Left colon (tissue), 2 donors: ENCODE measurements at places on chromosomes 7 and 10. TPM values are rescaled to one million over a fixed set of nuclear protein-coding genes. Genes with fewer than 3 reads are reported as not detected.

The MRC1 gene
- total RNA-seq = 25.2 TPM

DNA sequence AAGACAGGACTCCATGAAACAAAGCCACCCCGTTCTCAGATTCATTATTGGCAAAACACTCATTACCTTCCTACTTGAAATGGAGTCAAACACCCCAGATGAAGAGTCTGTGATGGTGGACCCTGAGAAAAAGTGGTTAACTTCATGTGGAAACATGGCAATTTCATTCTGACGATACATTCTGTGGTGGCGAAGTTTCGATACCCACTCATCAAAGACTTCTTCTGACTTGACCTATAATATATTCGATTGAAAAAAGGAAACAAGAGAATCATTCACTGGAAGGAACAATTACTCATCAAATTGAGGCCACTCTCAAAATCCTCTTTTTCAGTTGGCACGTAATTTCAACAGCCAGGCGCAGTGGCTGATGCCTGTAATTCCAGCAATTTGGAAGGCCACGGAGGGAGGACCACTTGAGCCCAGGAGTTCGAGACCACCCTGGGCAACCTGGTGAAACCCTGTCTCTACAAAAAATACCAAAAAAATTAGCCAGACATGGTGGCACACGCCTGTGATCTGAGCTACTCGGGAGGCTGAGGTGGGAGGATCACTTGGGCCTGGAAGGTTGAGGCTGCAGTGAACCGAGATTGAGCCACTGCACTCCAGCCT lies 108.8 kb upstream of the GSDME start:
- DNase-seq = no peak

DNA sequence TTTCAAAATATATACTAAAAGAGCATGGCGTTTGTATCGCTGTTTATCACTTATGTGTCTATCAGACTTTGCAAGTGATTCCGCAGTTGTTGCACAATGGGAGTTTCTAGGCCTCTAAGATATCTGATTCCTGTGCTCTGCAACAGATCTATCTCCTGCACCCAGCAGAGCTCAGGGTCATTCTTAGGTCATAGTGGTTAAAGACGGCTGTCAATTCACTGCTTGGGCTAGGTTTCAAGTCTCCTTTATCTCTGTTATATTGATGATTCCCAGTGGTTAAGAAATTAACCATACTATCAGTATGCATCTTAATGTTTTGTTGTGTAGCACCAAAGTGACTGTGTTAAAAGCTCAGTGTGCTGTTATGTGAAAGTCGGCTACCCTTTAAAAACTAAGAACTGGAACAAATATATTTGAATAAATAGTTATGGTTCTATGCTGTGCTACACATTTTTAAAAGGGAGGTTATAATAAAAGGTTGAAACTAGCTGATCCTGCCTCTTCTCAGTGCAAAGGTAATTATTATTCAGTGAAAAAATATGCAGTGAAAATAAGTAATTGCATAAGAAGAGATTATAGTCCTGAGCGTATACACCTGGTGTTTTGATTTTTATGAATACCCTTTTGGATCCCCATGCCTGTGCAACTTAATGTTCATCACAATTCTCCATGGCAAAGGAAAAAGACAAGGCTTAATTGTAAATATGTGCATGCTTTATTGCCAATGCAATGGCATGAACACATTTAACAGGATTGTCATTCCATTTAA lies 24.0 kb downstream of the HOXA1 start:
- DNase-seq = no peak

- no peak for DNase-seq
These were observed 162.3 kb downstream of the ITGB1 start for GRCh38 chr10:32795598-32796183.

The INSIG1 gene
- total RNA-seq = 73.3 TPM

GRCh38 chr7:26186364-26187311 lies 13.9 kb downstream of the HNRNPA2B1 start:
- DNase-seq = no peak

GRCh38 chr7:66140924-66141323 lies 26.3 kb downstream of the CRCP start:
- DNase-seq = peak; percentile 32

DNA sequence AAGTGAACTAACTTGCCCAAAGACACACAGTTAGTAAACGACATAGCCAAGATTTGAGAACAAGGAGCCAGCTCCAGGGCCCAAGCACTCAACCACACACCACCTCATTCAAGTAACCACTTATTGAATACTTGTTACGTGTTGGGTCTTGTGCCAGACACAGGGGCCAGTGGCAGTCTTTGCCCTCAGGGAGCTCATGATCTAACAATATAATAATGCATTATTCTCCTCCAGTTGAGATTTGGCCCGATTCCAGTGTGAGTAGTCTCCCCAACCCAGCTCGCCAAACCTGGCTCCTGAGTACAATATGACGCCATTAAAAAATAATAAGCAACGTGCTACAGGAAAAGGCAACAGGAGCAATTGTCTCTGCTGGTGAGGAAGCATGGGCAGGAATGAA lies 14.4 kb upstream of the STK17A start:
- DNase-seq = no peak

GRCh38 chr10:29424017-29424416 lies 135.1 kb downstream of the LYZL1 start:
- DNase-seq = no peak

The LRGUK gene
- total RNA-seq = 0.36 TPM

DNA sequence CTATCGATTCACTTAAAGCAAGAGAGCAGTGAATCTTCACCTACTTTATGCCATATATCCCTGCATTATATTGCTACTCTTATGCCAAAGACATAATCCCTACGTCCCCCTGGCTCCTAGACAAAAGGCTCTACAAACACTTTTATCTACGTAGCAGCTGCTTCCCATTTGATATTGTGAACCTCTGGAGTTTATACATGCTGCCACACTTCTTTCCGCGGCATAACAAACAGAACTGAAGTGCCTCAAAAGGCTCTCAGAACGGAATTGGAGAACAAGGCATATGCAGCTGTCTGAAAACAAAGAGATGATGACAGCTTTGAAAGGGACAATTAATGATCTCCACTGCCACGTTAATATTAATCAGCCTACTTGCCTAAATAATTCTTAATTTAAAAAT lies 985.6 kb upstream of the LRRN3 start:
- DNase-seq = no peak

The MEOX2 gene
- 0.37 TPM for total RNA-seq

- DNase-seq = no peak
These were observed 27.5 kb downstream of the PTPRE start for GRCh38 chr10:127934383-127934782.

DNA sequence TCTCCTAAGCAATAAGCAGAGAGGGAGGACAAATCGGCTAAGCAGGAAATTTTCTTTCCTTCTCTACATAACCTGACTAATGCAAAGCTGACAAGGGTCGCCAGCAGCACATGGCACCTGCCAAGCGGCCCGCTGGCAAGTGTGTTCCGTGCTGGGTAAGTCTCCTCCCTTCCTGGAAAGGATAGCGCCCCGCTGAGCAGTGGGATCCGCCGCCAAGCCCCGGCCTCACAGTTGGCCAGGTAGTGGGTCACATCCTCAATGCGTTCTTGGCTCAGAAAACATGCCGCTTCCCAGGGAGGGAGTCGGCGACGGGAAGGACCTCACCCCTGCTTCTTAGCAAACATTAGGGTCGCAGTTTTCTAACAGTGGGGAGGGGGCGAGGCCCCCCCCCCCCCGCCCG lies 488.9 kb upstream of the NUPR2 start:
- no peak for DNase-seq

DNA sequence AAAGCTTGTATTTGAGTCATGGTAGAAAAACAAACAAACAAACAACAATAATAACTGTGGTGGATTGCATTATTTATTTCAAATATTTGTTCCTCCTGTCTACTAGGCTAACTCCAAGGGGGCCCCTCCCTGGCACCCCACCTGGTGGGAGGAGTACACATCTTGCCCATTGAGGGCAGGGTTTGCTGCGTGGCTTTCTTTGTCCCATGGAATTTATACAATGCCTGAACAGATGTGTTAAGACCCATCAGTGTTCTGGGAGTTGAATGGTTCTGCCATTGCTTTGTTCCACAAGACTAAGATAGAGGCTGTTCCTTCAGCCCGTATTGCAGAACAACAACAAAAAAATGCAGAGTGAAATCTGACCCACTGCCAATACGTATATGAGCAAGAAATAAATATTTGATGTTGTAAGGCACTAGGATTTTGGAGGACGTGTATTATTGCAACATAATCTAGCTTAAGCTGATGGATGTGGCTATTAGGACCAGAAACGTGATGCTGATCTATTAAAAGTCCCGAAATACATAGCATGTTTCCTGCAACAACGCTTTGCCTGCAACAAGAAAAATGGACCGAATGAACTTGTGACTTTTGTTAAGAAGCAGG lies 119.1 kb upstream of the JCAD start:
- DNase-seq = no peak

The ZNF138 gene
- total RNA-seq = 6.3 TPM

The SLC29A4 gene
- total RNA-seq = 3.2 TPM

DNA sequence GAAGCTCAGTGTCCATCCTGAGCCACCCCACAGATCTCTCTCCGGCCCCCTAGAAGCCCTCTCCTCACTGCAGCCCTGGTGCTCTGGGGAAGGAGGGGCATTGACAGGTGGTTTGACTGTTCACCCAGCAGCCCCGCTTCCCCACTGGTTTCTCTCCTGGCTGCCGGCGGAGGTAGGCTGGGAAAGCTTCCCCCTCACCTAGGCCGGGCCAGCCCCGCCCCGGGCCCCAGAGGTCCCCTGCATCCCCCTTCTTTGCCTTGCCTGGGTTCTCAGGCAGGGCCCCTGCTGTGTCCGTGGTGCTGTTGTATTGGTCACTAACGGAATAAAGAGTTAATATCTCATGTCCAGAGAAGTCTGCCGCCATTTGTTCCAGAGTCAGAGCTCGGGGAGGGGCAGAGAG lies 21.2 kb downstream of the CLEC2L start:
- no peak for DNase-seq
